Glutamatergic neuron (in vitro differentiated cells): ENCODE measurements at places on chromosomes 2 and 18. TPM values are rescaled to one million over a fixed set of nuclear protein-coding genes. Genes with fewer than 3 reads are reported as not detected.

GRCh38 chr2:6312367-6312766 lies 553.3 kb downstream of the CMPK2 start:
- H3K4me3 ChIP-seq = no peak overlapping the region
- H3K4me1 ChIP-seq = peaks cover 22% of the 10 kb centered on the region
- no peak for DNase-seq
- H3K27ac ChIP-seq = no peak overlapping the region
- no peaks in the 10 kb centered on the region for H3K27me3 ChIP-seq

DNA sequence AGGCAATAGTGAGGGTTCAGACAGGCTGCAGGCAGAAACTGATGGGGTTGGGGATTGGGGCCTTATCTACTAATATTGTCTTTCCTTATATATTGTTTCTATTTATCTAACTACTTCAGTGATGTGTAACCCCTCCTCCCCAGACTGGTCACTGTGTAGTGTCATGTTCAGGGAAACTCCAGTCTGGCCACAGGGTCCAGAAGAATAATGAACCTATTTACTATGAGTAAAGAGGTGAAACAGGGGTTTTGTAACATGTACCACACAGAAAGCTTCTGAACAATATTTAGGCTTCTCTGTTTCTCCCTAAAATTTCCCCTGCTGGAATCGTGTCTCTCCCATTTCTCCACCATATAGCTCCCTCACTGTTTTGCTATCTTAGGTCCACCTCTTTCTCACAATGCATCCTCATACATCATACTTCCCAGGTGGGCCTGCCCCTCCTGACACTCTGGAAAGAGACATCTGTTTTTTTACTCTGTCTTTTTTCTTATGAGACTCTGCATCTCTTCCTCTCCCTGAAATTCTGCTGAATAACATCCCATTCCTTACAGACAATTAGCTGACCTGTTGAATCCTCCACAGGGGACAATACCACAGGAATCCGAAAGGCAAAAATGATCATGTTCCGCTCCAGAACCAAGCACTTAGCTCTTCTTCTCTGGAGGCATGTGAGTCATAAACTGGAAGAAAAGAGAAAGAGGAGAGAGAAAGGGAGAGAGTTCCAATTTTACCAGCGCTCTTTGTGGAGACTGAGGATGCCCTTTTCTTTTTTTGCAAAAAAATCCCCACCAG lies 154.8 kb downstream of the ZEB2 start:
- no peaks in the 10 kb centered on the region for H3K36me3 ChIP-seq
- no peak overlapping the region for H3K4me3 ChIP-seq
- no peaks in the 10 kb centered on the region for H3K4me1 ChIP-seq
- DNase-seq = no peak
- H3K27ac ChIP-seq = no peak overlapping the region

- peak overlapping the region; percentile 72 for H3K27ac ChIP-seq
- peaks cover 10% of the 10 kb centered on the region for H3K36me3 ChIP-seq
- H3K4me3 ChIP-seq = no peak overlapping the region
Observed at GRCh38 chr2:119826370-119826961, 66.7 kb downstream of the PTPN4 start.

DNA sequence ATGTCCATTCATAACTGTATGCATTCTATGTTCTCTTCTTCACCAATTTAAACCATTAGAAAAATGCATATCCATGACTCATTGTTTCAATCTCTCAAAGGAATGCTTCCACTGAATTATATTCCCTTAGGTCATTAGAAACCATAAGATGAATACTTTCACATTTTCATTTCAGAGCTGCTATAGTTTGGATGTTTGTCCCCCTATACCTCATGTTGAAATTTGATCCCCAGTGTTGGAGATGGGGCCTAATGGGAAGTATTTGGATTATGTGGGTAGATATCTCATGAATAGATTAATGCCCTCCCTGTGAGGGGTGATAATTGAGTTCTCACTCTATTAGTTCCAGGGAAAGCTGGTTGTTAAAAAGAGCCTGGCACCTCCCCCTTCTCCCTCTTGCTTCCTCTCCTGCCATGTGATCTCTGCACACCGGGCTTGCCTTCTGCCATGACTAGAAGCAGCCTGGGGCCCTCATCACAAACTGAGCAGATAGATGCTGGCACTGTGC lies 35.7 kb downstream of the THUMPD2 start:
- H3K4me3 ChIP-seq = peak overlapping the region; percentile 32
- no peaks in the 10 kb centered on the region for H3K27me3 ChIP-seq
- H3K36me3 ChIP-seq = no peaks in the 10 kb centered on the region
- H3K27ac ChIP-seq = peak overlapping the region; percentile 80

DNA sequence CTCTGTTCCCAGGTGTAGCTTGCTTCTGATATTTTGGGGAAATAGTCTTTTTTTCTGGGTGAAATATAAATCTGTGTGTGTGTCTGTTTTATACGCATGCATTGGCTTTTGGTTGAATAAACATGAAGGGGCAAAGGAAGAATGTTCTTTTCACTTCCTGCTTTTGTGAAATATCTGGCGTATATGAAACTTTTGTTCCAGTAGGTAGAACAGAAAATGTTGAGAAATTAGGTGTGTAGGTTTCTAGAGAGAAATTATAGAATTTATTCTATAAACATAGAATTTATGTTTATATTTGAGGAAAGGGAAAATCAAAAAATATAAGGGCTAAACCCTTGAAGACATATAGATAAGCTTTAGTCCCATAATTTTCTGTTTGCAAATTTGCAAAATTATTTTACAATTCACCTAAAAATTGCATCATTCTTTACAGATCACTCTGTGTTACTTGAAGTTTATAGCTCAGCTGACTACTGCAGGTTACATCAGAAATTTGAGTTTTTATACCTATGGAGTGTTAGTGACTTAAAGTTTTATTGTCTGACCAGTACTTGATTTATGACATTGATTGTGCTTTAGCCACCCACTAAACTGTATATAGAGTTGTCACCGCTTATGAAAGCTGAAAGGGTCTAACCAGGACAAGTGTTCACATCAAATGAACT lies 116.1 kb downstream of the FAM117B start:
- H3K27ac ChIP-seq = no peak overlapping the region
- H3K27me3 ChIP-seq = peaks cover 4% of the 10 kb centered on the region
- peaks cover 14% of the 10 kb centered on the region for H3K36me3 ChIP-seq
- DNase-seq = no peak
- H3K4me1 ChIP-seq = no peaks in the 10 kb centered on the region
- no peak overlapping the region for H3K4me3 ChIP-seq

DNA sequence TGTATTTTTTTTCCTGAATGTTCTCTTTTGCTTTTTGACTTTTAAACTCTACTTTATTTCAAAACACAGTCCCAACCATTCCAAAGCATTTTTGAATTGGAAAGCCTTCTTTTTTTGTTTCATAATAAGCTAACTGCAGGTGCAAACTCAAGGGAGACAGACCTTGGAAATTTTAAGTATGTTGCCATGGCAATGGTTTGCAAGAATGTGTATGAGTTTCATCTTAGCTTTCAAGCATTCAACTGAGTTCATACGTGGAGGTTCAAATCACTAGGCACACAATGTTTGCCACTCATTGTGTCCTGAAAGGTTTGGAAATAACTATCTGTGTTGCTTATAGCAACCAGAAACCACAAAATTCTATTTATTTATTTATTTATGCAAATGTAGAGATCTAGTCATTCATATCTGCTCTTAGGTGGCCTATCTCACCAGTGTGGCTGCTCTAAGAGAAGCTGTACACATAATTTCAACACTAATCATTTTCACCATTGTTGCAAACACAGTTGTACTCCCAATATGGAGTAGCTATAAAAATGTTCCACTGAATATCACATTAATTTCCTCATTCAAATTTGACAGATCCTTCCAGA lies 805.7 kb upstream of the FSHR start:
- H3K27me3 ChIP-seq = no peaks in the 10 kb centered on the region
- no peak overlapping the region for H3K4me3 ChIP-seq
- H3K27ac ChIP-seq = no peak overlapping the region
- DNase-seq = no peak

- H3K4me3 ChIP-seq = no peak overlapping the region
- H3K27me3 ChIP-seq = peaks cover 2% of the 10 kb centered on the region
- H3K27ac ChIP-seq = no peak overlapping the region
- peak; percentile 63 for DNase-seq
- peaks cover 21% of the 10 kb centered on the region for H3K4me1 ChIP-seq
Observed at GRCh38 chr2:25314514-25315315, 27.0 kb downstream of the DNMT3A start.

GRCh38 chr2:218257390-218257981 lies 3.3 kb upstream of the GPBAR1 start:
- H3K4me1 ChIP-seq = peaks cover 28% of the 10 kb centered on the region
- H3K27ac ChIP-seq = no peak overlapping the region
- no peak overlapping the region for H3K4me3 ChIP-seq
- H3K36me3 ChIP-seq = no peaks in the 10 kb centered on the region

DNA sequence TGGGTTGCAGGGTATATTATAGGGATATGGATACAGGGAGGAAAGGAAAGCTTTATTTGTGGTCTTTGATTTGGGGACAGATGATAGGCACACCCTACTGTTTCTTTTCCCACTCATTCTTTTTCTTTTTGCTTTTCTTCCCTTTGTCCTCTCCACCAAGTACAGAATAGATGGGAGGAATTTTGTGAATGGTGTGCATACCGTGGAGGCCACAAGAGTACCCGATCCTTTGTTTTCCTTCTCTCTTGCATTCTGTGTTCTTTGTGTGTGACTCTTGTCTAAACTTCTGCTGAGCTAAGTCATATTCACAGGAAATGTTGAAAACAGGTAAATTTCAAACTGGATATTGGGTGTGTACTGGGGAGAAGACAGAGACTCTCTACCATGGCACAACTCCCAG lies 321.4 kb upstream of the SLC8A1 start:
- no peaks in the 10 kb centered on the region for H3K27me3 ChIP-seq
- no peaks in the 10 kb centered on the region for H3K4me1 ChIP-seq
- no peak for DNase-seq
- H3K27ac ChIP-seq = no peak overlapping the region
- no peaks in the 10 kb centered on the region for H3K36me3 ChIP-seq

DNA sequence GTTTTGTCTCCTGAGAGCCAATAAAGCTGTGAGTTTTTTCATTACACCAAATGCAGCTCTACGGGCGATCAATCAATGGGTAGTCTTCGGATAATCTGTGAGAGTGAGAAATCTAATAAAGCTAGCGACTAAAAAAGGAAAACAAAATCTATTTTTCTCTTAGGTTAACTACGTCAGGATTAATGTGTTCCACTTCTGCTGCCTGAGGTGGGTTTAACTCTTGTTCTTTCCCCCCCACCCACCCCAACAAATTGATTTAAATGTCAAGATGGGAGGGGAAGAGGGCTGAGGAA lies 63.0 kb upstream of the PSMD14 start:
- H3K27me3 ChIP-seq = peaks cover 4% of the 10 kb centered on the region
- H3K4me1 ChIP-seq = peaks cover 49% of the 10 kb centered on the region
- DNase-seq = no peak
- H3K4me3 ChIP-seq = peak overlapping the region; percentile 79

- H3K27me3 ChIP-seq = peaks cover 5% of the 10 kb centered on the region
- peak overlapping the region; percentile 7 for H3K27ac ChIP-seq
- no peak overlapping the region for H3K4me3 ChIP-seq
- H3K4me1 ChIP-seq = peaks cover 23% of the 10 kb centered on the region
- peaks cover 6% of the 10 kb centered on the region for H3K36me3 ChIP-seq
Observed at GRCh38 chr18:48227206-48227605, 182.0 kb downstream of the ZBTB7C start.

DNA sequence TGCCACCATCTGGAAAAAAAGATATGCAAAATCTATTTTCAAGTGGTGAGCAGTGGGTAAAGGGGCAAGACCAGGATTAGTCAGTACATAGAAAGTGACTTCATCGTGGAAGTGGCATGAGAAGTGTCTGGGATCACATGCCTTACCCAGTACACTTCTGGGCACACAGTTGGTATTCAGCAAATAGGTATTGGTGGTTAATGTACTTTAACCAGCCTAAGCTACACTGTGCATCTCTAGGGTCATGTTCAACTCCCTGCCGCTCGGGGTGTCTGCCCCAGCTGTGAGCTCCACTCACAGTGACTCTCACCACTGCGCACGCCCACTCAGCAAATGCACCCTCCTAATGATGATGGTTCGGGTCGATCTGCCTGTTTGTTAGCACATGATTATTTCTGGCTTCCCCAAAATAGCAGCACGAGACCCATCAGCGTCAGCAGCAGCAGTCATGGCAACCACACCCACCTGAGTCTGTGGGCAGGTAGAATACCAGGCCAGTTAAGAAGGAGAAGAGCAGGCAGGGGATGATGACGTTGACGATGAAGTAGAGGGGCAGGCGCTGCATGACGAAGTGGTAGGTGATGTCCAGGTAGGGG lies 11.1 kb downstream of the CHRNA1 start:
- DNase-seq = no peak
- H3K36me3 ChIP-seq = no peaks in the 10 kb centered on the region
- peak overlapping the region; percentile 71 for H3K4me3 ChIP-seq
- peak overlapping the region; percentile 90 for H3K27ac ChIP-seq
- H3K4me1 ChIP-seq = peaks cover 26% of the 10 kb centered on the region

- H3K27ac ChIP-seq = peak overlapping the region; percentile 76
- H3K4me1 ChIP-seq = peaks cover 11% of the 10 kb centered on the region
- H3K4me3 ChIP-seq = peak overlapping the region; percentile 84
- H3K36me3 ChIP-seq = no peaks in the 10 kb centered on the region
- H3K27me3 ChIP-seq = peaks cover 10% of the 10 kb centered on the region
Observed at GRCh38 chr2:105143467-105144151, 97.9 kb upstream of the GPR45 start.

GRCh38 chr2:134774786-134775641 lies 56.2 kb upstream of the TMEM163 start:
- H3K4me3 ChIP-seq = peak overlapping the region; percentile 50
- DNase-seq = peak; percentile 29
- H3K27me3 ChIP-seq = no peaks in the 10 kb centered on the region
- peaks cover 35% of the 10 kb centered on the region for H3K4me1 ChIP-seq

- no peak overlapping the region for H3K4me3 ChIP-seq
- H3K4me1 ChIP-seq = peaks cover 2% of the 10 kb centered on the region
- H3K36me3 ChIP-seq = no peaks in the 10 kb centered on the region
- no peak for DNase-seq
- peak overlapping the region; percentile 4 for H3K27ac ChIP-seq
Observed at GRCh38 chr18:65761636-65762295, 11.0 kb downstream of the CDH7 start.

DNA sequence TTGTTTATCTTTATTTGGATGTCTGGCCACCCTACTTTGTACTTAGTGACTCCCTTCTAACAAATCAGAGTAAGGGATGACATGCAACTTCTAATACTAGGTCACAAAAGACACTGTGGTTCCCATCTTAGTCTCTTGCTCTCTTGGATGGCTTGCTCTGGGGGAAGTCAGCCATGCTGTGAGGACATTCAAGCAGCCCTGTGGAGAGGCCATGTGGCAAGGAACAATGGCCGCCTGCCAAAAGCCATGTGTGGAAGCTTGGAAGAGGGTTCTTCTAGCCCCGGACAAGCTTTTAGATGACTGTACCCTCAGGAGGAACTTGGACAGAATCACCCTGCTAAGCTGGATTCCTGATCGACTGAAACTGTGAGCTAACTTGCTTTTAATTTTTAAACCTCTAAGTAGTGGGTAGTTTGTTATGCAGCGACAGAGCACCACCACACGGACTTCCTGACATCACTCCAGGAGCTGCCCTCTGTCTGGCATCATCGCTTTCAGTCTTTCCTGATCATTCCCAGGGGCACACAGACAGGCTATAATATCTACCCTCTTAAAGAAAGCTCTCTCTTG lies 116.8 kb upstream of the ODC1 start:
- DNase-seq = no peak
- peaks cover 8% of the 10 kb centered on the region for H3K4me1 ChIP-seq
- no peak overlapping the region for H3K4me3 ChIP-seq

The CDH2 gene
- 224 TPM for total RNA-seq

The SERPINB5 gene
- total RNA-seq = not detected

The IL1R2 gene
- total RNA-seq = not detected

The CERS6 gene
- 143 TPM for total RNA-seq

The ICA1L gene
- total RNA-seq = 12.0 TPM

The MAP2 gene
- total RNA-seq = 177 TPM
